ACHN (cell line): ENCODE measurements at places on chromosomes 4 and X.

DNA sequence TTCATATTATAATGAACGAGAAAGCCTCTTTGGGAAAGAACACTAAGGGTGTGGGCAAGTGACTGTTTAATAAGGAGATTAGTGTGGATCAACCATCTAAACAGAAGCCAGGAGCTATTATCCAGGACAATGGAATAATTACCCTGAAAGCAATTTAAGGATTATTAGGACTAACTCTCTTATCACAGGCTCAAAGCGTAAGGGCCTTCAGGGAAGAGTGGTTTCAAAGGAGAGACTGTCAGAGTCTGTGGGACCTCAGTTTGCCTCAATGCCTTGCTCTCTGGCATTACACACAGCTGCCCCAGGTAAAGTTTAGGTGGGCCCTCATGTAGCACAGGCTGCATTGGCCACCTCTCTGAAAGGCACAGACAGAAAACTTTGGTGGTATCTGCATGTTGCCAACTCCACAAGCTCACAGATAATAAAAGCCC, 717.2 kb upstream of the ADGRL3 start:
- DNase-seq: no peak

DNA sequence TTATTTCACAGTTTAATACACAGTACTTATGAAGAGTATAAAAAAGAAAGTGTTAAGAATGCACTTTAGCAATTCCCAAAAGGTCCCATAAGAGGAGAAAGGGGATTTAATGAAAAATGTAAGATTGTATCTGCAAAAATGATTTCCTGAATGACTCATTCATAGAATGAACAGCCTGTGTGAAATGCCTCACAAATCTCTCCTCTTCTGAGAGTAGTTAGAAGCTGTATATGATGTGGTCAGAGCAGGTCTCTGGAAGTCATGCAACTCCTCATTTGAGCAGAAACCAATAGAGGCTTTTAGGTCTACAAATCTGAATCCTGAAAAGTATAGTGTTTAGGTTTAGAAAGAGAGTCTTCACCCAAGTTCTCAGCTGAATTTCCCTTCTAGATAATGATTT, 381.3 kb upstream of the INTU start:
- DNase-seq: no peak

GRCh38 chr4:114036426-114036825, 57.0 kb upstream of the ARSJ start:
- no peak for DNase-seq

DNA sequence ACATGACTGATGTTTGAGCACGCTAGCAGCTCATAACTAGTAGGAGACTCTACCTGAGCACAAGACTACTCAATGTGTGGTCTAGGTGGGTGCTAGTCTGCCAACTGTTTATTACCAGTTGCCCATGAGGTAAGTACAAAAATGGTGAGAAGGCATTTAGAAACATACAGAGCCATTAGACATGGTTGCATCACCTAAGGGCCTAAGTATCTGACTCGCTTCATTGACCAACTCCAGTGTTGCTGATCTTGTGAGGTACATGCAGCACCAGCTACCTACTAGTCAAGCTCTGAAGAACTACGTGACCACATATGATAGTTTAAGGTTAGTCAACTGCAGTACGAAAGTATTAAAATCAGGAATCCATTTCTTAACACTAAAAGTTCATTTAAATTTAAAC, 39.9 kb downstream of the APBB2 start:
- no peak for DNase-seq

DNA sequence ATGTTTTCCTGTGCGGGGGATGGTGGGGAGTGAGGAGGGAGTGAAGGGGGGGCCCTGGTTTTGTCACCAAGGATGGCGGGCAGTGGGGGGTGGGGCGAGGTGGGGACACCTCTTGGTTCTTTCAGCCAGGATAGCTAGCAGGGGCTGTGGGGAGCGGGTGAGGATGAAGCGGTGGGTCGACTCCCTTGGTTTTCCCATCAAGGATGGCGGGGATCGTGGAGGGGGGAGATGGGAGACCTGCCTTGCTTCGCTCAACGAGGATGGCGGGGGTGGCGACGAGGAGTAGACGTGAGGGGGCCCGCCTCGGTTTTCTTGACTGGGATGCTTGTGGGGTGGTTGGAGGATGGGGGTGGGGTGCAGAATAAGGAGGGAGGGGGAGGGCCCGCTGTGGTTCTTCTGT, 643 bp downstream of the FHL1 start:
- DNase-seq: no peak

DNA sequence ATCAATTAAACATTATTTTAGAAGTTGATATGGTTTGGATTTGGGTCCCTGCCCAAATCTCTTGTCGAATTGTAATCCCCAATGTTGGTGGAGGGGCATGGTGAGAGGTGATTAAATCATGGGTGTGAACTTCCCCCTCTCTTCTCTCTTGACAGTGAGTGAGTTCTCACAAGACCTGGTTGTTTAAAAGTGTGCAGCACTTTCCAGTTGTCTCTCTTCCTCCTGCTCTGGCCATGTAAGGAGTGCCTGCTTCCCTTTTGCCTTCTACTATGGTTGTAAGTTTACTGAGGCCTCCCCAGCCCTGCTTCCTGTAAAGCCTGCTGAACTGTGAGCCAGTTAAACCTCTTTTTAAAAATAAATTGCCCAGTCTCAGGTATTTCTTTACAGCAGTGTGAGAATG, 141.4 kb downstream of the GALNTL6 start:
- peak; percentile 29 for DNase-seq

- DNase-seq: no peak
Observed at GRCh38 chrX:155876704-155877103, 4.4 kb upstream of the VAMP7 start.

DNA sequence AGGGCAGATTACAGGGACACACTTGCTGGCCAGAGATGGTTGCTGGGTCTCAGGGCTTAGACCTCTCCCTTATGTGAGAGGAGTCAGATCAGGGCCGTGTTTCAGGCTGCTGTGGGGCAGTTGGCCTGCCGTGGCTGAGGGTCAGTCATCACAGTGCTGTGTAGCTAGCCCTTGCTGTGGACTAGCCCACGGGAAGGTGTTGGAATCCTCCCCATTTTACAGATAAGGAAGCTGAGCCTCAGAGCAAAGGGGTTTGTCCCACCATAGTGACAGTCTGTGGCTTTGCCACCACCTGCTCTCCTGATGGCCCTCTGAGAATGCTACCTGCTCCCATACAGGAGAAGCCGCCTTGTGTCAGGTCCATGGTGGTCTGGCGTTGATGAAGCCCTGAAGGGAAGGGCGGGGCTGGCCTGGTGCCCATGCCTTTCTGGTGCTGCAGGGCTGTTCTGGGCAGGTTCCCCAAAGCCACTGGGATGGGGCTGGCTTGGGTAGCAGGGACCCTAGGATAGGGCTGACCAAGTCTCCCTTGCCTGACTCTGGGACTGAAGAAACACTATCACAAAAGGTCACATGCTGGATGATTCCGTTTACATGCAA, 2.4 kb upstream of the FAM53A start:
- DNase-seq: no peak
